ENCODE measurements at places on chromosomes 7 and 10. TPM values are rescaled to one million over a fixed set of nuclear protein-coding genes. Genes with fewer than 3 reads are reported as not detected.

DLX5 gene
- polyA plus RNA-seq: 15.6 TPM

NKX1-2 gene
- not detected for polyA plus RNA-seq

HGF gene
- polyA plus RNA-seq: 32.4 TPM

TRAPPC14 gene
- polyA plus RNA-seq: 20.4 TPM

GNAI1 gene
- 152 TPM for polyA plus RNA-seq

GRID2IP gene
- 1.3 TPM for polyA plus RNA-seq

MYO3A gene
- 2.6 TPM for polyA plus RNA-seq
